Posterior cingulate gyrus (tissue), 11 donors: ENCODE measurements at places on chromosomes 1 and 21.

DNA sequence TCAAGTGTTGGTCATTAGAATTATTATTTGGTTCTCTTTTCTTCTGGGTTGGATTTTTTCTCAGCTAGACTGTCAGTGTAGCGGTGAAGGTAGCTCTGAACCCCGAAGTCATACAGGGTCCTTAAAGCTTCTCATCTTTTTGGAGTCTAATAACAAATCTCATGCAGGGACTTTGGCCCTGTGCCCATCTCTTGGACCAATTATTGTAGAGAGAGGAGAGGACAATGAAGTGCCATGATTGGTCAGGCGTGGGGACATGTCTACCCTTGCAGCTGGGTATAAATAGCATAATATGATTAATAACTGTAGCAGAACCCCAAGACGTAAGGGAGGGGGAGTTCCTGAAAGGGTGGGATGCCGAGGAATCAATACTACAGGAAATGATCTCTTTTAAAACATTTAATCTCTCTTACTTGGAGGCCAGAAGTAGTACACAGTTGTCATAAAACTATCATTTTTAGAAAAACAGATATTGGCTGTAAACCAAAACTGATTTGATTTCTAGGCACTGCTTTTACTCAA, 8.8 kb downstream of the MAGI3 start:
- DNase-seq = no peak

DNA sequence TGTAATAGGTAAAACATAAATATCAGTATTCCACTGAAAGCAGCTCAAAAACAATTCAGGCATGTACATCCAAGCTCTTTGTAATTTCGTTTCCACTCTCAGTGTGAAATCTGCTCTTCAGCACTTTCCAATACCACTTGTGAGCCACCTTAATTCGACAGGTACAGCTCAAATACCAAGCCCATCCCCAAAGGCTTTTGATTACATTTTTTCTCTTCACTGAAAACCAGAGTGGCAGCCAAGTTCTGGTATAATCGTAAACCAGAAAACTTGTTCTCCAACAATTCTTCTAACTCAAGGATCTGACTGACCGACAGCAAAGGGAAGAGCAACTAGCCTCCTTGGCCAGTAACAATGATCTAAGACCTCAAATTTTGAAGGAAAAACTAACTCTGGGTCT, 36.8 kb downstream of the FBXO42 start:
- no peak for DNase-seq

GRCh38 chr1:2235300-2235998, 7.3 kb downstream of the SKI start:
- DNase-seq = no peak

DNA sequence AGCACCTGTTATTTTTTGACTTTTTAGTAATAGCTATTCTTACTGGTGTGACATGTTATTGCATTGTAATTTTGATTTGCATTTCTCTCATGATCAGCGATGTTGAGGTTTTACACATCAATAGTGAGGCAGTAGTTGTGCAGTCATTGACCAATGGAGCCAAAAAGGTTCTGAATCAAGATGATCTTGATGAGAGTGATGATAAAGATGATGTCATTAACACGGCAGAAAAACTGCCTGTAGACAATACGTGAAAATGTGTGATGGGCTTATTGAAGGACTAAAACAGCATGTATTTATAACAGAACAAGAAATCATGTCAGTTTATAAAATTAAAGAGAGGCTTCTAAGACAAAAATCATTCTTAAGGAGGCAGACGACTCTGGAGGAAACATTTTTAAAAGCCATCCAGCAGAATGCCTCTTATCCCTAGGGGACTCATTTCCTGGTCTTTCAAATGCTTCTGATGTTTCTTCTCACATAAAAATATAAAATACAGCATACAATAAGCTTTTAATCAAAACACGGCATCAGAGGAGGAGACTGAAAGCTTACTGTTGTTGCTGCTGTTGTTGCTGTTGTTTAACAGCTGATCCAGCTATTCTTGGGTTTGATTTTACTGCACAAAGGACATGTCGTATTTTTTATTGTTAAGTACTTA, 400.3 kb downstream of the LTN1 start:
- no peak for DNase-seq
